ENCODE measurements at places on chromosomes 12 and 14.

DNA sequence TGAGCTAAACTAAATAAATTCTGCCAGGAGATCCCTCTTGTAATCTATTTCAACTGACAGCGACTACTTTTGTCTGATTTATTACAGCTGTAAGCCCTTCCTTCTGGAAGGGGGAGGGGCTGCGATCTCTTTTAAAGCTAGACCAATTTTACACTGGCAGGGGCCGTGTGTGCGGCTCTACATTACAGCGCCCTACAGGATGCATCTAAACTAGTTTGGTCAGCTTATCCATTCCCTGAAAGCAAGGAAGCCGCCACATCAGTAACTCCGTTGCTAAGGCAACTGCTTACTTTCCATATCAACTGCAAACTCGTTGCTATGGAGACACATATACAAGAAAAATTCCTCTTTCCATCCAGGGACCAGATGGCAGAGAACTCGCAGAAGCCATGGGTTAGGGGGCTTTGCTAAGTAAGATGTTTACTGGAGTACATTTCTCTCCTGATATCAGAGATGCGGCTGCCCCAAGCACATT lies 17.4 kb downstream of the FOXN3 start:
- no peak for DNase-seq

GRCh38 chr14:91027561-91027960 lies 32.9 kb downstream of the RPS6KA5 start:
- DNase-seq: no peak

GRCh38 chr12:63911341-63911740 lies 66.8 kb downstream of the SRGAP1 start:
- DNase-seq: no peak

DNA sequence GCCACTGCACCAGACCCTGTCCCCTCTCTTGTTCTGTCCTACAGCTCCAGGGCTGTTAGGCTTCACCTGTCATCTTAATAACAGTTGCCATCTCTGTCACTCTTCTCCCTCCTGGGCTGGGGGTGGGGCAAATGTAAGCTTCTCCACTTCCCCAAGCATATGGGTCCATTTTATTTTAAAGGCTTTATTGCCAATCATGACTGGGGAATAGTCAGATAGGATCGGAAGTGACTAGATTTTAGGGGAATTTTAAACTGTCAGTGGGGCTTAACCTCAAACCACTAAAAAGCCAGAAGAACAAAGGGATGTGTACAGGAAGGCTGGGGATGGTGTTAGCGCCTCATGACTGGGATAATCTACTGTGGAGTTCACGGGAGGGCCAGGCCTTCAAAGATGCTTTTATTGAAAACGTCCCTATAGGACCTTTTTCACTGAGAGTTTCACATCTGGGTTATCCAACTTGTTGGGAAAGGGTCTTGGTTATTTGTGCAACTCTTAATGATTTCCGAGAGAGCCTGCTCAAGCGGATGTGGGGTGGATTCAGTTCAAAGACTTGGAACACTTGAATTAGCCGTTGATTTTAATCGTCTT lies 41.6 kb downstream of the CHST11 start:
- no peak for DNase-seq

All from HS-27A (cell line).